Activated naive CD4-positive, alpha-beta T cell treated with anti-CD3 and anti-CD28 coated beads for 36 hours (primary cell): ENCODE measurements at places on chromosomes 13 and 19. TPM values are rescaled to one million over a fixed set of nuclear protein-coding genes. Genes with fewer than 3 reads are reported as not detected.

DNA sequence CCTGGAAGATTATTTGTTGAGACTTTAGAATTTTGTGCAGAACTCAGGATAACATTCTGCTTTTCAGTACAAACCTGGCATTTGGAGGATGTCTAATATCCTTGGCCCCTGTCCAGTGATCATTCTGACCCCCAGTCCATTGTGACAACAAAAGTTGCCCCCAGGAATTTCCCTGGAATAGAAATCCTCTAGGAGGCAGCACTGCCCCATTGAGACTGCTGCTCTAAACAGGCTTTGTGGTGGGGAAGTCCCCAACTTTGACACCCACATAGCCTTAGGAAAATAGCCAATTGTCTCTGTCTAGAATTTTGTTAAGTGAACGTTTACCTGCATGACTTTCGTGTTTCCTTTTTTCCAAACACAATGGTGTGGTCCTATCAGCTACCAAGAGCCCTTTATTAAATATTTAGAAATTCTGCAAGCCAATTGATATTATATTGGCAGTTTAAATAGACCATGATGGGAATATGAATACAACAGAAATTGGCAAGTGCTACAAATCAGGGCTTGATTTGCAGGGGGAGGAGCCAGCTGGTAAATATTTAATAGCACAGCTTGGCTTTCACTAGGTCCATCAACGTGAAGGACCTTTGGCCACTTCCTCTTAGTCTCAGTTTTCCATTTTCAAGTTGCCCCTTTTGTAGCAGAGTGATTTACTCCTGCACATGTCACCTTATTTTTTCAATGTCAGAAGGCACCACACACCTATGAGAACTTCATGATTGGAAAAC, 451.7 kb downstream of the EFNB2 start:
- DNase-seq, result peak; percentile 19

The PSG6 gene
- not detected for total RNA-seq

The FBN3 gene
- not detected for total RNA-seq

The SERP2 gene
- total RNA-seq, result 0.38 TPM

GRCh38 chr13:114067886-114068651, 64.4 kb downstream of the RASA3 start:
- DNase-seq, result peak; percentile 65

DNA sequence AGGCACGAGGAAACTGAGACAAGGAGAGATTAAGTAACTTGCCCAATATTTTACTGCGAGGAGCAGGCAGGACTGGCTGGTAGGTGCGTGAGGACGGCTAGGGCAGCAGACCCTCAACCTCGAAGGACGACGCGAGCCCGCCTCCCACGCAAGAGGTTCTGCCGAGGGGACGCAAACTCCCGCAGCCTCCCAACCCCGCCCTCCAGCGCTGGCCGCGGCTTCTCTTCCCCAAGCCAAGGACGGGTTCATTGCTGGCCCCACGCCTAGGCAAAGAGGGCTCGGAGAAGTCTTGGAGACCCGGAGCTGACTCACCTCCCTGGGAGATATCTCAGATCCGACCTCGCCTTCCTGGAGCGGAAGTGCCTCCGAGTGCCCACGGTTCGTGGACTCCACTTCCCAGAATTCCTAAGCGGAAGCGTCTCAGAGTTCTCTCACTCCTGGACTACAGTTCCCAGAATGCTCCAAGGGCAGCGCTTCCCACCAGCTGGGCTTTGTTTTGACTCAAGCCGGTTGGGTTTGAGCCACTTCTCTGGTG, at the start of gene ZNF235:
TSS of gene ZNF235 (minus strand) at position 367 of the 535 bp plus-strand sequence. CDS start 1,621 bp downstream, outside the sequence.
- DNase-seq, result peak; percentile 87

DNA sequence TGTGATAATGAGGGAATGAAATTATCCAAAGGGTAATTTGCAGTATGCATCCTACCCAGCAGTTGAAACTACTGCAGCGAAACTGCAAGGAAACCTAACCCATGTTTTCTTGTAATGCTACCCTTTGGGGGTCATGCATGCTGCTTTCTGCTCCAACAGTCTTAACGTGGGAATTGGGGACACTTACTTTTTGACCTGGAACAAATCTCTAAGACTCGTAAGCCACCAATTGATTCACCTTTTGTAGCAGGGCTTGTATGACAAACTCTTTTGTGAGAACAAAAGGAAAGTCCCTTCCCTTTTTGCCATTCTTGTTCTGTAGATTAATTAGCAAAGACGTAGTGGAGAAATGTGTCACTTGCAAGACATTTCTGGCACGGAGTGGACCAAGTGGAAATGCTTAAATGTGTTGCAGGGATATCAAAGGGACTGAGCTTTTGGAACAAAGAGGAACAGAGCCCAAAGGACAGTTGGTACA, 27.4 kb downstream of the LRCH1 start:
- DNase-seq, result peak; percentile 16

- no peak for DNase-seq
Observed at GRCh38 chr13:110113284-110113764, 193.6 kb downstream of the COL4A1 start.
